SHP77 treated with DMSO at 0.1 percent for 48 hours (cell line): ENCODE measurements at places on chromosomes 1 and 21.

- DNase-seq = no peak
Observed at GRCh38 chr1:28260803-28261174, 1.5 kb downstream of the SESN2 start.

GRCh38 chr1:36300526-36300925 lies 5.6 kb upstream of the SH3D21 start:
- no peak for DNase-seq

GRCh38 chr1:113993072-113993471 lies 13.8 kb downstream of the OLFML3 start:
- DNase-seq = no peak

DNA sequence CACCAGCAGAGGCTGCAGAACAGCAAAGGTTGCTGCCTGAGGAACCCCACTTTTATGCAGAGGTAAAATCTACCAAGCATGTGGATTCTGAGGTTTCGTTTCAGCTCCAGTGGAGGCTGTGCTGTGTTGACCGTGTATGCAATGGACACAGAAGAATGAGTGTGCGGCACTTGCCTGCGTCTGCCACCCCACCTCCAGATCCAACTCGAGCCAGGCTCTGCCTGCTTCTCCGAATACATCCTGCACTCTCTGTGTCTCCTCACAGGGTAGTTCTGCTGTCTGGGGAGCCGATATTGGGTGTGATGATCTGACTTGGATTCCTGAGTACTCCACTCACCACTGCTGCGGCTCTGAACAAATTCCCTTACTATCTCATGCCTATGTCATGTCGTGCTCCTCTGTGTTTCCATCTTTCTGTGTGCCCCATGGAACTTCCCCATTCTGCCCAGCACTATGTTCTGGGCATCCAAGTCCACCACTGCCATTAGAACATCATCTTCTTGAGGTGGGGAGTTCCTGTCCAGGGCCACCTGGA lies 129.8 kb downstream of the SLC45A1 start:
- DNase-seq = no peak

- no peak for DNase-seq
Observed at GRCh38 chr1:10717296-10718082, 79.0 kb downstream of the CASZ1 start.

DNA sequence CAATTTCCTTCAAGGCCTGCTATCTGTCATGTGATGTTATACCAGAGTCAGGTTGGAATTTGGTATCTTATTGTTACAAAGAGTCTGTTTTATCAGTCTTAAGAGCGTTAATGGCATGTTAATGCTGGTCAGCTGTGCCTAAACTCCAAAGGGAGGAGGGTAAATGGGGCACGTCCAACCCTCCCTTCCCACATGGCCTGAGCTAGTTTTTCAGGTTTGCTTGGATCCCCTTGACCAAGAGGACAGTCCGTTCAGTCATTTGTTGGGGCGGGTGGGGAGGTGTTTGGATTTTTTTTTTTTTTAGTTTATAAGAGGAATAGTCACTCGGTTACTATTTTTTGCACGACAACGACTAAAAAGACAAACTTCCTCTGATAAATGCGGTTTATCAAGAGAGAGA lies 63.8 kb upstream of the LYST start:
- no peak for DNase-seq
